ENCODE measurements at places on chromosomes 1 and 21.
A peak's percentile ranks its signal among the peaks of the same experiment; 100 is the strongest.

DNA sequence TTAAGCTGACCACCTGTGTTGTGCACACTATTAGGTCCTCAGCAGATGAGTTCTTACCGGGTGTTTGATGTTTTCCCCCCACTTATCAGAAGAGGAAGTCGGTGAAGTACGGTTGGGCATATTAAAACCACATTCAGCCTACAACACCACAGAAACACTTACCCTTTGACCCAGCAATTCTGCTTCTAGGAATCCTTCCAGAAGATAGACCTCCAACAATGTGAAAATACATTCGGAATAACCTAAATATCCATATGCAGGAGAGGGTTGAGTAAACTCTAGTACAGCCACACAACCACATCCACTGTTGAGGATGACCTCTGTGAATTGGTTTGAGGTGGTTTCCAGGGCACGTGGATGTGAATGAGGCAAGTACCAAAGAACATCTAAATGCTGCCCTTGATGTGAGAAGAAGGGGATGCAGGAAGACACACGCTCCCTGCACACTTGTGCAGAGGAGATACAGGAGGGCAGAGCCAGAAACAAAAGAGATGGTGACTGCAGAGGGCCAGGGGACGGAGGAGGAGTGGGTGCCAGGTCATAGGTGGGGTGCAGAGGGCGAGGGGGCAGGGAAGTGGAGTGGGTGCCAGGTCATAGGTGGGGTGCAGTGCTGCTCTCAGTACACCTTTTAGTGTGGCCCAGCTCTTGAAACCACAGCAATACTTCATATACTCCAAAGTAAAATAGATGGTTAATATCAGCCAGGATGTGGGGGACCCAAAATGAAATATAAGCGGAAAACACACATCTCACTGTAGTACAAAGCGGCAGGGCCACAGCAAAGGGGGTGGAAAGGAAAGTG is 12.8 kb downstream of the ADARB1 start:
- DNase-seq: no peak

- peak; percentile 72 for DNase-seq
These were observed 2.0 kb downstream of the GLUL start for GRCh38 chr1:182389619-182390047.

- no peak for DNase-seq
These were observed 141.0 kb downstream of the ATP6V1G3 start for GRCh38 chr1:198399452-198399851.

DNA sequence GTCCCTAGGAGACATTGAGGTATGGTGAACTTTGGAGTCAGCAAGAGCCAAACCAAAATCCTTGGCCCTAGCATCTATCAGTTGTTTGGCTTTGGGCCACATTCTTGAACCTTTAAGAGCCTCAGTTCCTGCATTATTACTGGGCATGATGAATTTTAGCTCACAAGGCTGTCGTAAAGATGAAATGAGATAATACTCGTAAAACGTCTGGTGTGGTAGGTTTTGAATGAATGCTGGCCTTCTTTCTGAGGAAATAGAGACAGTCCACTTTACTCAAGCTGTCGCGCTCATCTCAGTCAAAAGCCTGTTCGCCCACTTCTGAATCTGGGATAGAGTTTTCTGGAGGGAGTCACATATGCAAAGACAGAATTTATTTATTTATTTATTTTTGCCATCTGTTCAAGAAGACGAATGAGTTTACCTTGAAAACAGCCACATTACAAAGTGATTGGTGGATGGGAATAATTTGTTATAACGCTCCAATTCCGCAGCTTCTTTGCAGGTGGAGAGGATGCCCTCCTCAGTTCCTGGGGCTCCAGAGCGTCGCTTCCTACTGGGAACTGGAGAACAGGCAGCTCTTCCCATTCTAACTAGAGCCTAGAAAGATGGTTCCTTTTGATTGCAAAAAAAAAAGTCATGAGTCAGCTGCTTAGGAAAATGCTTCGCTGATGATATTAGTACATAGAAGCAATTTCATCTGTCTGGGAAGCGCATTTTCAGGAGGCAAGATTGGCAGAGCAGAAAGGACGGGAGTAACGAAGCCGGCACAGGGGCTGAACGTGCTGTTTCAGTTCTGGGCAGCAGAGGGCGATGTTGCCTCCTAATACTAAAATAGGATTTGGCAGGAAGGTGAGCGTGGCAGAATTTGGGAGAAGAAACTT is 49.9 kb upstream of the CYP2J2 start:
- DNase-seq: peak; percentile 40
